ENCODE measurements at places on chromosomes 6 and 20.

DNA sequence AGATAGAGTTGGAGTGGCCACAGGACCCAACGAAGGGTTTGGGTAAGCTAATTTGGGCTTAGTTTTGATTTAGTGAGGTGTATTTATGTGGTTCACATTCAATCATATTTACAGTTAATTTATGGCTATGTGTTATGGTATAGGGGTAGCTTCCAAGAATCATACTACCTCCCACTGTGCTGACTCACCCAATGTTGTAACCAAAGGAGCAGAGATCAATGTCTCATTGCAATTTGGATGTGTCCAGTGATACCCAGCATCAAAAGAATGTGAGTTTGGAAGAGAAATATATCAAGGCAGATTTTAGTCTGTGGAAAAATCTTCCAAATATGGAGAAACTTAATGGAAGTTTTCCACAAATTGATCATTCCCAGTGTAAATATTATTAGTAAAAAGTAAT is 25.3 kb upstream of the SMIM8 start:
- DNase-seq, result no peak

DNA sequence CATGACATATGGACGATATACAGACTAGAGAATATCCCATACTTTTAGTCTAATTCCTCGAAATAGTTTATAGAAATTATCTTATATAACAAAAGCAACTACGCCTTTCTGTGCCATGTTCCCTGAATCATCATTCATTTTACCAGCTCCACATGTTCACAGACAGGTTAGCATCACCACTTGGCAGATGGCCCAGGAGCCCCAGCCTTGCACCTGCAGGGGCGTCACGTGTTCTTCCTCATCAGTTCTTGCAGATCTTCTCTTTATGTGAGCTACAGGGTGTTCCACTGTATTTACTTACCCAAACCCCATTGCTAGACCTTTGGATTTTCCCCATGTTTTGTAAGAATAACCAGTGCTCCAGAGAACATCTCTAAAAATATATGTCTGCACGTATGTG is 12.6 kb upstream of the BNIP5 start:
- peak; percentile 83 for DNase-seq

- DNase-seq, result no peak
Observed at GRCh38 chr20:50855498-50856474, 60.9 kb downstream of the BCAS4 start.

DNA sequence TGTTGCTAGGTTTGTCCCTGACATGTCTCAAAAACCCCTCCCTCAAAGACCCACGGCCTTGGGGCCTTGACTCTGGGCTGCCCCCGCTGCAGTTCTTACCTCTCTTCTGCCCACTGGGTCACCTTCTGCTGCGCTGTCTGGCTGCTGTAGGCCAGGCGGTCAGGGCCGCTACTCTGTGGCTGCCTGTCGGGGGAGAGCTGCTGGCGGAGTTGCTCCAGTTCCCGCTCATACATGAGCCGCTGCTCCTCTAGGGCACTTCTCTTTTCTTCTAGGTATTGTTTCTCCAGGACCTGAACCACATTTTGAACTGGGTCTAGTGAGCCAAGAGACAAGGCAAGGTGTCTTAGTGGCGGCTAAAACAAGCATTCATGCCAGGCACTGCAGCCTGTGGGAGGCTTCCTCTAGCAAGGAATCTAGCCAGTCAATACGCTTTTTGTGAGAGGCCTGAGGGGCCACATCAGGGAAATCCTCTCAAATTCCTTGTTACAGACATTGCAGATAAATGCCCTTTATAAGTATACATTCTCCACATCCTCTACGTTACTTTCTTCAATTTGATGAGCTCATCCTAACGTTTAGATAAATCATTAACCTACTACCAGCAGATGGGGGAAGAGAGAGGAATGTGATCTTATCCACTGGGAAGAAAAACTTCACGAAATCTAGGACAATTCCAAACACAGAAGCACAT is 110.3 kb upstream of the NUP153 start:
- no peak for DNase-seq

DNA sequence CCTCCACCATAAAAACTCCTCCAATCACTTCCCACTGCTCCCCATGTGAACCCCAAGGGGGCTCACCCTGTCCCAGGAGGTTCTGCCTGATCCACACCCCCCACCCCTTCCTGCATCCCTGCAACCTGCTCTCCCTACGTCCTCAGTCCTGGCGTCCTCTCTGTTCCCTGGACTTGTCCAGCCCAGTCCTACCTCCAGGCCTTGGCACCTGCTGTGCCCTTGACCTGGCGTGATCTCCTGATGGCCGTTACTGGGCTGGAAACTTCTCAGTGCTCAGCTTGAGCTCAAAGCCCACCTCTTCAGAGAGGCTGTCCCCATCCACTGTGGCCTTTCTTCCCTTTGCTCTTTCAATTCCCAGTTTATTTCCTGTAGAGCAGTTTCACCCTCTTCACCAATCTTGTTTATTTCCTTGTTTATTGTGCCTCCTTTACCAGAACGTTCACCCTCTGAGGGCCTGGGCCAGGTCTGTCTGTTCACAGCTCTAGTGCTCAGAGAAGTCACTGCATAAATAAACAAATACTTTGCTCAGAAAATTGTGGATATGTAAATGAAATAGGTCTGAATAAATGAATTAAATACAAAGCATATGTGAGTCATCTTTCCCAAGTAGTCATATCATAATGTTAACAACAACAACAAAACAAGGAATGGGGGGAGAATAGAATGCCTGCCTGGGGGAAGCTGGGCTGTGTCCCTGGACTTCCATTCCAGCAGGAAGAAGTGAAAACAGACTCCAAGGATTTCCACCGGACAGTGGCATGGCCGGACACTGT is 175.7 kb upstream of the SULF2 start:
- no peak for DNase-seq

DNA sequence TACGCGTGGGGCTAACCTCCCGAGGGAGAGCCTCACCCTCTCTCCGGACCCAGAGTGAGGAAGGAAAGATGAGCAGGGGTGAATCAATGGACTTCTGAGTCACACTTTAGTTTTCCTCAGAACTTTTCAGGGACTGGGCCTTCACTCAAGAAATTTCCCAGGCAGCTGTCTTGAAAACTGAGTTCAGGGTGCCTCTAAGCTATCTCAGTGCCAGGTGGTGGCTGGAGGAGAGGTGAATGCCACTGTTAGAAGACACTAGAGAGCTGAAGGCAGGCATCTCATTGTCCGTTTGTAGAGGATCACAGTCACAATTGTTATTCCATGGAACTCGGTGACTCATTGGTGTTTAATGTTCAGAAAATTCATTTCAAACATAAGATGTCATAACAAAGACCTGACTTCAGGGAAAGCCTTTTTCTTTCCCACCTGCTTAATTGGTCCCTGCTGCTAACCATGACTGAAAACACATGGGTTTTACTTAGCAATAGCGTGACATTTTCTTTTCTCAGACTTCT is 5.3 kb upstream of the SERPINB6 start:
- no peak for DNase-seq
